ENCODE measurements at places on chromosomes 16 and 17.

DNA sequence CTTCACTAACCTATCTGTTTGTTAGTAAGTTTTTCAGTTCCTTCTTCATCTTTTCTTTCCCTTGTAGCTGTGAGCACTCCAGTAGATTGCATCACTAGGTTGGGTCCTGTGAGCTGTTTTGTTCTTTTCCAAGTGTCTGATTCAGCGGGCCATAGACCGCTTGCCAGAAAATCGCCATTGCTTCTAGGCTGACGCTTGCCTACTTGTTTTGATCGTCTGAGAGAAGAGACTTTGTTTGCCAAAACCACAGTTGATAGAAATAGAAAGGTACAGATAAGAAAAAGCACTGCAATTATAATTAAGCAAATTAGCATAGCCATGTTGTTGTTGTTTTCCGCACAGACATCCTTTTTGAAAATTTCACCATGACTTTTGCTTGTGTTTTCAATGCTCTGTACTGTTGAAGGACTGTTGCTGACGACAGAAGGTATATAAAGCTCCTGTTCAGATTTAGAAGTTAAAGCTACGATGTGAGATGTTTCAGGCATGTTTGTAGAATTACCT is 3.1 kb downstream of the EVI2A start:
- no peak for DNase-seq

- DNase-seq, result no peak
These were observed 10.2 kb upstream of the HOXB9 start for GRCh38 chr17:48636177-48637018.

DNA sequence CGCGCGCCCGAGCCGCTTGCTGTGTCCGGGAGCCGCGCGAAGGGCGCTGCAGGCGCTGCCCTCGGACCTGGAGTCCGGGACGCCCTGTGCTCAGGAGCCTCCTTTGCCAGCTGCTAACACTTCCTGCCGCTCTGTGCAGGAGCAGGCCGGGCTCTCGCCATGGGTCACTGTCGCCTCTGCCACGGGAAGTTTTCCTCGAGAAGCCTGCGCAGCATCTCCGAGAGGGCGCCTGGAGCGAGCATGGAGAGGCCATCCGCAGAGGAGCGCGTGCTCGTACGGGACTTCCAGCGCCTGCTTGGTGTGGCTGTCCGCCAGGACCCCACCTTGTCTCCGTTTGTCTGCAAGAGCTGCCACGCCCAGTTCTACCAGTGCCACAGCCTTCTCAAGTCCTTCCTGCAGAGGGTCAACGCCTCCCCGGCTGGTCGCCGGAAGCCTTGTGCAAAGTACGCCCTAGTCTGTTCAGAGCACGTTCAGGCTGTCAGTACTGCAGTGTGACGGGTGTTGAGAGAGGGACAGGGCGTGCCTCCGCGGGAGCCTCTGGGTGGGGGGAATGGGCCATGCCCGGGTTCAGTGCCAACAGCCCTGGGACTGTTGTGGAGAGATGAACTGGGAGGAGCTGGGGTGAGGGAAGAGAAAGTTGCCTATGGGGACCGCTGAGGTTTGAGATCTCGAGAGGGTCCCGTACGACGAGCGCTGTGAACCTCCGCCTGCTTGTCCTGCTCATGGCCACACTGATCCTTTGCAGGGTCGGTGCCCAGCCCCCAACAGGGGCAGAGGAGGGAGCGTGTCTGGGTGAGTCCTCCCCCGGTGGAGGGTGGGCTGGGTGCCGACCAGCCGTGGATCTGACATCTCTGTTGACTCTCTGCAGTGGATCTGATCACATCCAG is 1.3 kb downstream of the ZNF276 start:
- peak; percentile 60 for DNase-seq

DNA sequence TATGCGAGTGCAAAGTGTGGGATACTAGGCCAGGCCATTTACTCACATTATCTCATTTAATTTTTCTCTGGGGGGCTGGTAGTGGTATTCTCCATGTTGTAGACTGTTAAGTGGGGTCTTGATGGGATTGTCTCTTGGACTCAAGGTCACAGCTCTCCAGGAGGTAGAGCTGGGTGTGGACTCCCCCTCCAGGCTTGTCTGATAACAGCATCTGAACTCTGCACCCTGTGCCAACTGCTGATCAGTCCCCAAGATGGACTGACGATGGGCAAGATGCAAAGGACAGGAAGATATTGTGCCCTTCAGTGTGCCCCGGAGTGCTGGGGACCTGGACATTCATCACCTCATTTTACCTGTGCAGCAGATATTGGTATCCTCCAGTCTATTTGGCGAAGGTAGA is 147.8 kb downstream of the MSI2 start:
- no peak for DNase-seq

DNA sequence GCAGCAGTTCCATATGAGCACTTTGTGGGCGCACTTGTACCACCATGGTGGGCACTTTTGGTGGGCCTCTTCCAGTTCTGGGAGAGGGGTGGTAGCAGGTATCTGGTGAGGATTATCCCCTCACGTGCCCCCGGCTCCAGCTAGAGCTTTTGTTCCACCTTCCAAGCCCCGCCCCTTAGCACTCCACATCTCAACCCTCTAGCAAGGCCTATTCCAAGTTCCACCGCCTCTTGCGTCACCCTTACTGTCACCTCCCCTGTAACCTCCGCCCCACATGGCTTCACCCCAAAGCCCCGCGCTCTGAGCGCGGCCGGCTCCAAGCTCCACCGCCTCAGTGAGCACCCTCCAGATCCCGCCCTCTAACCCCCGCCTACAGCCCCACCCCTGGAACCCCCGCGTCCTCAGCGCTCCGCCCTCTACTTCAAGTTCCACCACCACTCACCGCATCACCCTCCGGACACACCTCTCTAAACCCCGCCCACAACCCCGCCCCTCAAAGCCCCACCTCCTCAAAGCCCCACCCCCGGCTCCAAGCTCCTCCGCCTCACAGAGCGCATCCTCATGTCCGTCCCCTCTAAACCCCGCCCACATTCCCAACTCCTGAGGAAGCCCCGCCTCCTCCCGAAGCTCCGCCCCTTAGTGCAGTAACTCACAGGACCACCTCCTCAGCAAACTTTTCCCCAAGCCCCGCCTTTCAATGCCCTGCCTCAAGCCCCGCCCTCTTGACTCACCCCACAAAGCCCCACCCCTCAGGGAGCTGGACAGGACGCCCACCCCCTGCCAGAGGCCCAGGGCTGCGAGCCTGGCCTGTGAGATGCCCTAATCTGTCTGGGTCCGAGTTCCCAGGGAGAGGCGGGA is 11.1 kb downstream of the SCN4A start:
- DNase-seq, result no peak

DNA sequence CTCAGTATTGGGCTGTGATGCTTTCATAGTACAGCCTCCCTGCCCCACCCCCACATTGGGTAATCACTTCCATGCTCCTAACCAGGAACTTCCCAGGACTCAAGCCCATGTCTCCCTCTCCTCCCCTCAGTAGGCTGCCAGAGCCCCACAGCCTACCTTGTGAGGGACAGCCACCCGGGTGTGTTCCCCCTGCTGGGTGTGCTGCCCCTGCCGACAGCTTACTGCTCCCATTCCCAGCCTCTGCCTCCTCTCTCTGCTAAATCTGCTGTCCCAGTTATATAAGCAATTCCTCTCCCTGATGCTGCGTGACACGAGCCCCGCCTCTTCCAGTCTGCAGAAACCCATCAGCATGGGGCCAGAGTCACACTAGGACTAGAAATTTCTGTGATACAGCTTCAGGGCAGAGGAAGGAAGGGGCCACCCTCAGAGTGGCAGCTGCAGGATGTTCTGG is at the start of gene RSKR:
Gene RSKR, minus strand, starts transcription at position 255 of the 451 bp plus-strand sequence. Its CDS starts 24 bp downstream, at position 231.
- DNase-seq, result no peak

- DNase-seq, result no peak
These were observed 268.7 kb upstream of the SALL1 start for GRCh38 chr16:51419768-51420167.

GRCh38 chr17:48528153-48528935 is 2.5 kb downstream of the HOXB1 start:
- DNase-seq, result no peak

DNA sequence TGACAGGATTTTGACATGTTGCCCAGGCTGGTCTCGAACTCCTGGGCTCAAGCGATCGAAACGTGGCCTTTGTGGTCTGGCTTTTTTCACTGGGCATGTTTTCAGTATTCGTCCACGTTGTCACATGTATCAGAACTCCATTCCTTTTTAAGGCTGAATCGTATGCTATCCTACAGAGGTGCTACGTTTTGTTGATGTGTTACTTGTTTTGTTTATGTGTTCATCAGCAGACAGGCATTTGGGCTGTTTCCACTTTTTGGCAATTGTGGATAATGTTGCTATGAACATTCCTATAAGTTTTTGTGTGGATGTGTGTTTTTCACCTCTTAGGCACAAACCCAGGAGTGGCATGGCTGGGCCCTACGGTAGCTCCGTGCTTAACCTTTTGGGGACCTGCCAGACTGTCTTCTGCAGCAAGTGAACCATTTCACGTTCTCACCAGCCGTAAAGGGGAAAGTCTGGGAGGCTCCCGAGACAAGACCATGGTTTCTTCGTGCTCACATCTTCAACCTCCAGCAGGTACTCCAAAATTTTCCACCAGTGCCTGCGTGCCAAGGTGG is 26.9 kb downstream of the ADCY9 start:
- DNase-seq, result no peak

DNA sequence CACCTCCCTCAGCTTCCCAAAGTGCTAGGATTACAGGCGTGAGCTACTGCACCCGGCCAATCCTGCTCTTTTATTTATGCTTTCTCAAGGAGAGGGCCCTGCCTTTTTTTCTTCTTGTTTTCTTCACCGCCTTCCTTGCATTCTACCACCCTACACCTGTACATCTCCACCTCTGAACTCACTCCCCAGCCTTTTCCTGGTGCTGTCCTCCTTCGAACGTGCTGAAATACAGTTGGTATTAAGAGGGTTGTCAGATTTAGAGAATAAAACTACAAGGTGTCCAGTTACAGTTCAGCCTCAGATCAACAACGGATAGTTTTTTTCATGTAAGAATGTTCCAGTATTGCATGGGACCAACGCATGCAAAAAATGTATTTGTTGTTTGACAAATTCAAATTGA is 1.7 kb downstream of the PIRT start:
- DNase-seq, result no peak

GRCh38 chr17:2406903-2407790 is 6.3 kb upstream of the MNT start:
- DNase-seq, result no peak

- no peak for DNase-seq
These were observed 80.6 kb downstream of the TUBD1 start for GRCh38 chr17:59812139-59812538.

GRCh38 chr17:39933912-39934311 is 6.4 kb downstream of the LRRC3C start:
- DNase-seq, result no peak
